MV-4-11 (cell line): ENCODE measurements at places on chromosomes 7 and 10.
A peak's percentile ranks its signal among the peaks of the same experiment; 100 is the strongest.

GRCh38 chr10:27638071-27638750 lies 107.4 kb downstream of the MKX start:
- DNase-seq = no peak

GRCh38 chr10:68086910-68087684 lies 12.0 kb upstream of the HERC4 start:
- no peak for DNase-seq

DNA sequence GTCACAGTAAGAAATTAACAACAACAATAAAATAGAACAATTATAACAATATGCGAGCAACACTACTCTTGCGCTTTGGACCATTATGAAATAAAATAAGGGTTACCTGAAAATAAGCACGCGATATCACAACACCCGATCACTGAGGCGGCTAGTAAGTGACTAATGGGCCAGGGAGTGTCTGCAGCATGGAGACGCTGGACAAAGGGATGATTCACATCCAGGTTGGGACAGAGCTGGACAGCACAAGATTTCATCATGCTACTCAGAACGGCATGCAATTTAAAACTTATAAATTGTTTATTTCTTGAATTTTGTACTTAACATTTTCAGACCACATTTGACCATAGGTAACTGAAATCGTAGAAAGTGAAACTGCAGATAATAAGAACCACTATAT lies 15.6 kb downstream of the HIBADH start:
- DNase-seq = no peak

DNA sequence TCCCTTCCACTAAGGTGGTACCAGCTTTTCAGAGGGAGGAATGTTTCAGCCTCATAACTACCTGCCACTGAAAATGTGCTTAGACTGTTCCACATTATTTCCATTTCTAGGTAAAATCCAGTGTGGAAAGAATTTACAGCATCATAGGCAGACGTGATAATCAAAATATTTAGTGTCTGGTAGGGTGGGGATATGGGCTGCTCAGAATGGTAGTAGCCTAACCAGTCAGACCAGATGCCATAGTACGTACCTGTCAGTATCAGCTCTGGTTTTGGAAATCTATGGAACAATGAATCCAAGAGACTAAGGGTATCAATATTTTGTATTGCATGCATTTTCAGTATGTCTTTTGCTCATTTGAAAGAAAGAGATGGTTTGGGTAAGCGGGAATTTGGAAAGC lies 76.8 kb upstream of the APBB1IP start:
- no peak for DNase-seq

- DNase-seq = peak; percentile 91
Measured at GRCh38 chr10:33248638-33249037, 85.8 kb downstream of the NRP1 start.

DNA sequence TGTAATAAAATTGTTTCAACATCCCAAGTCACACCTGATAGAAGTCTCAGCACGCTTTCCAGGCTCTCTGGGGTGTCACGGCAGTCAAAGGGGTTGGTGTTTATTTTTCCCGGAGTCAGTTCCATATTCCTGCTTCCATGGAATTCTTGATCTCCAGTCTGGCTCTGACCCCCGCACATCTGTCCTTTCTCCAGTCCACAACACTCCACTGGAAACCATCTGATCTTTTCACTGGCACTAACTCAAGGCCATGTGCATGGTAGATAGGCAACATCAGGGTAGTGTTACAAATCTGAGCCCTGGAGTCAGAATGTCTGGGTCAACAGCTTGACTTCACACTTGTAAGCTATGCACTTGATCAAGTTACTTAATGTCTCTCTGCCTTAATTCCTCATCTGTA lies 176.2 kb downstream of the WDR11 start:
- no peak for DNase-seq

DNA sequence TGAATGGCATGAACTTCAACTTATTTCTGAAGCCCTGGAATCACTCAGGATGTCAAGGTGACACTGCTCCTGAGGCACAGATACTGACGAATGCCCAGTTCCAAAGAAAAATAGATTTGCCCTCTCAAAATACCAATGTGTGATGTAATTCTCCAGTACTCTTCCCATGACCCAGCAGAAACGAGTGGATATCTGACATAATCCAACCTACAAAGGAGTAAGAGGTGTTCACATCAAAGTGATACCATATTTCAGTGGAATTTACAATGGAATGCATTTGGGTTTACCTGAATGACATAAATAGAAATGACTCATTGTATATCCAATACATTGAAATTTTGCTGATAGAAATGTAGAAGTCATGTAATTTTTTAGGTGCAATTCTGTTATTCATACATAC lies 120.9 kb upstream of the ADAM12 start:
- DNase-seq = no peak

- no peak for DNase-seq
Measured at GRCh38 chr10:116779076-116779687, 36.8 kb upstream of the HSPA12A start.

DNA sequence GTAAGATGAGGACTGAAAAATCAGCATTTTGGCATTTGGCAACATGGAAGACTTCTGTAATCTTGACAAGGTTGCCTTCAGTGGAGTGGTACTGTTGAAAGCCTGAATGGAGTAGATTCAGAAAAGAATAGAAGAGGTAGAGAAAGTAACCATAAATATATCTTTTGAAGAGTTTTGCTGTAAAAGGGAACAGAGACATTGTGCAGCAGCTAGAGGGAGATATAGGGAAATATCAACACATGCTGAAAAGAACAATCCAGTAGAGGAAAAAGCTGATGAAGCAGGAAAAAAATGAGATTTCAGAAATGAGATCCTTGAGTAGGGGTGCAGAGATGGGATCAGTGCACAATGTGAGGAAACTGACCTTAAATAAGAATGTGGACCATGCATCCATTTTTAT lies 60.0 kb downstream of the RAPGEF5 start:
- no peak for DNase-seq

DNA sequence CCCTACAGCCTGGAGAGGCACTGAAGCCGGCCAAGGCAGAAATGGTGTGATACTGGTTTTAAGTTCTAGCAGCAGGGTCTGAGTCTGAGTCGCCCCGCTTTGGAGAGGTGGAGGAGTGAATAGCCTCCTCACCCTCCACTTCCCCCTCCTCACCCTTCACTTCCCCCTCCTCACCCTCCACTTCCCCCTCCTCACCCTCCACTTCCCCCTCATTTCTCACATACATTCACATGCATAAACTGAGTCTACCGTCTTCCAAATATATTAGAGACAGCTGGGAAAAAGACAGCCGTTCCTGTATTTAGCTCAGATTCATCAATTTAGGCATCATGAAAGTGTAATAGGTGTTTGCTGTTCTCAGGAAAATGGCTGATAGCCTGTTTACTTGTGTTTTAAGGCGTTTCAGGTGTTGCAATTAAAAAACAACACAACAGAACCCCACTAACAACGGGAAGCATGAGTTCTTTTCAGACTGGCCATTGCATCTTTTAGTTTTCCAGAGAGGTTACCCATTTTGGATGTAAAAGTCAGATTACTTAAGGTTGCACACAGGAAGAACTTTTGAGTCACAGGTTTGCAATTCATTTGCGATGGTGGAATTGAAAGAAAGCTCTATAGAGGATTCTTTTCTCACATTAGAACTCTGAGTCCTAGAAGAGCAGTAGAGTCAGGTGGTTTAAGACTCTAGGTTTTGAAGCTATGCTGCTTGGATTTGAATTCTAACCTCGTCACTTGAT lies 861 bp downstream of the NRBF2 start:
- DNase-seq = no peak

GRCh38 chr7:39217783-39218182 lies 240.1 kb downstream of the POU6F2 start:
- no peak for DNase-seq

DNA sequence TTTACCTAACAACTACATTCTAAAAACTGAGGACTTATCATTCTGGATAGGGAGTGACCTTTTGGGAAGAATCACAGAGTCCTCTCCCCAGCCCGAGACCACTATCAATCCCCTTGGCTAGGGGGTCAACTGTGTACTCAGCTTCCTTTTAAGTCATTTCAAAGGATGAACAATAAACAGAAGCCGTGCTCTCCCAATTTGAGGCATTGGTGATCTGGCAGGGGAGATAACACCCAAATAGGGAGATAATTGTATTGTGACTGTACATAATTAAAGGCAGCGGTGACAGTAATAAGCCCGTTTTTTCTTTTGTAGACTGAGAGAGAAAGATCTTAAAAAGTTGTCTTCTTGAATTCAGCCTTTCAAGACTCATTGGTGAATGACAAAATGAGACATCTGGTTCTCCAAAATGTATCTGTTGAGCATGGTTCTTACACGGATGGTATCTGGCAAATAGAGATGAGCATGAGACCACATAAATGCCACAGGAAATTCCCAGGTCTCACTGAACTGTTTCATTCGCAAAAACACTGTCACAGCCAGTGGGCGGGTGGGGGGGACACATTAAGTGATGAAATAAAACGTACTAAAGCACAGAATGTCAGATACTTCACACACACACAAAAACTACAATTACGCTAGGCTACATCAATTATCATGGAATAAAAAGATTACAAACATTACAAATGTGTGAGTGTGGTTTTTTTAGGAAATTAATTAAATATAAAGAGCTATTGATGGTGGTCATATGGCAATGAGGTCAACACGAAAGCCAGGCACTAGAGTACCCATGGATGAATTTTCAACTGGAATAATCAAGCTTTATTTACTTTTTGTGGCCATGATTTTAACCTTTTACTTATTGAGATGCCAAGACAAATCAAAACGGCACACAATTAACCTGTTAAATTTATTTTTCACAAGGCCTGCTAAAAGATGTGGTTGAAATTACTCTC lies 108.4 kb downstream of the HIPK2 start:
- DNase-seq = no peak

GRCh38 chr10:77026148-77026547 lies 611.5 kb downstream of the KCNMA1 start:
- DNase-seq = no peak

DNA sequence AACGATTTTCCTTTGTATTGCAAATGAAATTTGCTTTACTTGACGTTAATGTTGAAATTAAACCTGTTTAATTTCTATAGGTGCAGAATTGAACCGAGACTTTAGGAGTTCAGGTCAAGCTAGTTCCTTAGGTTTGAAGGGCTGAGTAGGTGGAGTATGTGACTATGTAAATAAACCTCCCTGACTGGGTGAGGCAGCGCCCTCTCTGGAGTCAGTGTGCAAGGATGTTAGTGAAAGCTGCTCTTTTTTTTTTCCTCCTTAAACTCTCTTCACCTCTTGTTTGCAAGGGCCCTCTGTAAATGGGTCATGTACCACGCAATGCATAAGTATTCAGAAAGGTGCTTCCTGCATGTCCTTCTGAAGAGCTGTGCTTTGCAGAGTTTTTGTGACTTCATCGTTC lies 33.8 kb downstream of the GALNT17 start:
- no peak for DNase-seq

DNA sequence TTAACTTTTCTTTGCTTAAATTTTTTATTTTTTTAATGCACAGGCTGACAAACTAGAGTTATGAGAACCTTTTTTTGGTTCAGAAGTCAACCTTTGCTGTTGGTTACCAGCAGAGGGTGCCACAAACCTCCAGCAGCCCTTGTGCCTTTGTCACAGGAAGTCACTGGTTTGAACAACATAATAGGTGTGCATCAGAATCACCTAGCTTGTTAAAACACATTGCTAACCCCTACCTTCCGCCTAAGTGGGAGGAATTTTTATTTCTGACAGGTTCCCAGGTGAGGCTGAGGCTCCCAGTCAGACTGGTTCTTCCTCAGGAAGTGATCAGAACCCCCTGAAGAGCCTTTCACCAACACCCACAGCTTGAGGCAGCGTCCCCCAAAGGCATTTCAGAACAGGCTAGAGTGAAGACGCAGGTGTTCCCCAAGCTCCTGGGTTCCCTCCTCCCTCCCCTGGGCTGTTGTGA lies 22.6 kb upstream of the VDAC2 start:
- DNase-seq = peak; percentile 35

GRCh38 chr7:148394582-148394981 lies 196.0 kb upstream of the C7orf33 start:
- DNase-seq = no peak

- DNase-seq = no peak
Measured at GRCh38 chr7:33702514-33703054, 202.8 kb upstream of the BMPER start.

GRCh38 chr7:24069751-24070150 lies 214.2 kb upstream of the NPY start:
- no peak for DNase-seq

DNA sequence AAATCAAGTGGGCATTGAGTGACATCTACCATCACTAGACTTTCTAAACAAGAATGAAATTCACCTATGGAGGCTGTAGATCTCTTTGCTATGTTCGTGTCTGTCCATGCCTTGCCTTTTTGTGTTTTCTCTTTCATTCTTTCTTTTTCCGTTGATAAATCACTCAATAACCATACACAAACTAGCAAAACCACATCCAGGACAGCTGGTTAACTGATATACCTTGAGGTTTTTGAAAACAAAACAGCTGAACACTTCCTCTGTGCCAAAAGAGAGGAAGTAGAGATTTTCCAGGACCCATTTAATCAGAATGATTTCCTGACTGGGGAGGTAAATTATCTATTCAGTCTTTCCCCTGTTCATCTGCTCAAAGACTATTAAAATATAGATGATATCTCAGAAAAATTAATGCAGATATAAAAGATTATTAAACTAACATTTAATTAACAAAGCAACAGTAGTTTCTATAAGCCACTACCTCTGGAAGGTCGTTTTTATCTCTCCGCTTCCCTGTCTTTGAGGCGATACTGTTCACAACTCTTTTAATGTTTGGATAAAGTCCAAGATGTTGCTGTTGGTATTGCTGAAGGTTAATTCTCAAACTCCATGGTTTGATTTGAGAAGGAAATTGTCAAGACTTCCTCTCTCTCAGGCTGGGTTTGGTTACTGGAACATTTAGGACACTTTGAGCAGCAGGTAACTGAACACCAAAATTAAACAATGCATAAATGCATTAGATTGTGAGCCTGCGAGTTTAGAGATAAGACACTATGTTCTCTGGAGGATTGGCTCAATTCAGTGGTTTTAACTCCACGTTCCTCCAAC lies 24.4 kb upstream of the C10orf67 start:
- DNase-seq = peak; percentile 77

- DNase-seq = peak; percentile 55
Measured at GRCh38 chr7:44631458-44632115, 25.2 kb downstream of the OGDH start.

GRCh38 chr10:132448248-132448731 lies 51.3 kb downstream of the PWWP2B start:
- DNase-seq = peak; percentile 93

GRCh38 chr10:117259279-117259678 lies 18.4 kb downstream of the SLC18A2 start:
- peak; percentile 35 for DNase-seq

- no peak for DNase-seq
Measured at GRCh38 chr7:128879461-128879938, 16.8 kb downstream of the ATP6V1F start.

DNA sequence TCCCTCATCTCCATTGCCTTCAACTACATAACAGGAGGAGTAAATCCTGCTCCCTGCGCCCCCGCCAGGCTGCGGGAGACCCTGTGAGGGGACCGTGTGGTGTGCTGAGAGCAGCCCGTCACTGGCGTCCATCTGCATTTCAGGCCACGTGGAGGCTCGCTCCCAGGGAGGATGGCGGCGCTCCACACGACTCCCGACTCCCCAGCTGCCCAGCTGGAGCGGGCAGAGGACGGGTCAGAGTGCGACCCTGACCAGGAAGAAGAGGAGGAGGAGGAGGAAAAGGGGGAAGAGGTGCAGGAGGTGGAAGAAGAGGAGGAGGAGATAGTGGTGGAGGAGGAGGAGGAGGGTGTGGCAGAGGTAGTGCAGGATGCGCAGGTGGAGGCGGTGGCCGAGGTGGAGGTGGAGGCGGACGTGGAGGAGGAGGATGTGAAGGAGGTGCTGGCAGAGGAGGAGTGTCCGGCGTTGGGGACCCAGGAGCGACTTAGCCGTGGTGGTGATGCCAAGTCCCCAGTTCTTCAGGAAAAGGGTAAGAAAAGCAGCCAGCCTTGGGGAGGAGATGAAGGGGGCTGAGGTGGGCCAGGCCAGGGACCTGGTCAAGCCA lies 5.2 kb downstream of the ZNF316 start:
- no peak for DNase-seq
